NCI-H1436 treated with DMSO at 0.1 percent for 48 hours (cell line): ENCODE measurements at places on chromosomes 1 and 21.

DNA sequence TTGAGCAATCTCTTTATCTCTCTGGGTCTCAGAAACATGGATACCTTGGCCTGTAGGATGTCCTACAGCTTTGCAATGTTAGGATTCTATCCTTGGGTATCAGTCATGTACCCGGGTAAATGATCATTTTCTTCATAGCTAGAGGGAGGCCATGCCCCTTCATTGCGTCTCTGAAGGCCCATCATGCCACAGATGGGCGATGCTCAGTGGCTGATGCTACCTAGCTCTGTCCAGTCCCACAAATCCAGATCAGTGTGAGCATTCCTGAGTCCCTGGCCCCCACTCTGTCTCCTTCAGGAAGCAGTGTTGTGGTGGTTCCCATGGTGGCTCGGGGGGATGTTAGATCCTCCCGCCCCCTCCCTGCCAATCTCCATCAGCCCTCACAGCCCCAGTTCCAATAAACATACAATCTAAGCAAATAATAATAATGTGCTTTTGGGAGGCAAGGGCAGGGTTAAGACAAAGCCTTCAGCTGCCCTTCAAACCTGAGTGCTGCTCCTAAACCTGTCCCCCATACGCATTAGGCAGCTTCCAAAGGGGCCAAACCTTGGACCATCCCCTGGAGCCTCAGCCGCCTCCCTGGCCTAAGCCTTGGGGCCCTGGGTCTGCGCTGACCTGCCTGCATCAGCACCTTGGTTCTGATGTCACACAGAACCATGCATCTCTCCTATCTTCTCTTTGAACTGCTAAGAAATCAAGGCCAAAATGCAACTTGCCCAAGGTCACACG is 681 bp upstream of the GPR61 start:
- no peak for DNase-seq

GRCh38 chr1:234515821-234516241 is 36.9 kb upstream of the TARBP1 start:
- no peak for DNase-seq

DNA sequence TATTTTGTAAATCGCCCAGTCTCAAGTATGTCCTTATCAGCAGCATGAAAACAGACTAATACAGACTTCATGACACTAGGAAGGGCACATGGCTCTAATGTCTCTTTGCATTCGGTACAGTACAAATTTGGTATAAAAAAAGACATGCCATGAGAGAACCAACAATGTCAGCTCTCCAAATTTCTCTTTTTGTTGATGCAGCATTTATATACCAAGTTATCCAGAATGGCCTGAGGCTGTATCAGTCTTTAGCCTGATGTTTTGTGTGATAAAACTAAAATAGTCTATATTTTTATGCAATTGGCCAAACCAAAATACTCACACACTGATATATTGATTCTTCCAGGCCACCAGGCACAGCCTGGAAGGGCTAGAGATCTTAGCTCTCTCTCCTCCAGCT is 124.3 kb upstream of the SAMSN1 start:
- DNase-seq: no peak

DNA sequence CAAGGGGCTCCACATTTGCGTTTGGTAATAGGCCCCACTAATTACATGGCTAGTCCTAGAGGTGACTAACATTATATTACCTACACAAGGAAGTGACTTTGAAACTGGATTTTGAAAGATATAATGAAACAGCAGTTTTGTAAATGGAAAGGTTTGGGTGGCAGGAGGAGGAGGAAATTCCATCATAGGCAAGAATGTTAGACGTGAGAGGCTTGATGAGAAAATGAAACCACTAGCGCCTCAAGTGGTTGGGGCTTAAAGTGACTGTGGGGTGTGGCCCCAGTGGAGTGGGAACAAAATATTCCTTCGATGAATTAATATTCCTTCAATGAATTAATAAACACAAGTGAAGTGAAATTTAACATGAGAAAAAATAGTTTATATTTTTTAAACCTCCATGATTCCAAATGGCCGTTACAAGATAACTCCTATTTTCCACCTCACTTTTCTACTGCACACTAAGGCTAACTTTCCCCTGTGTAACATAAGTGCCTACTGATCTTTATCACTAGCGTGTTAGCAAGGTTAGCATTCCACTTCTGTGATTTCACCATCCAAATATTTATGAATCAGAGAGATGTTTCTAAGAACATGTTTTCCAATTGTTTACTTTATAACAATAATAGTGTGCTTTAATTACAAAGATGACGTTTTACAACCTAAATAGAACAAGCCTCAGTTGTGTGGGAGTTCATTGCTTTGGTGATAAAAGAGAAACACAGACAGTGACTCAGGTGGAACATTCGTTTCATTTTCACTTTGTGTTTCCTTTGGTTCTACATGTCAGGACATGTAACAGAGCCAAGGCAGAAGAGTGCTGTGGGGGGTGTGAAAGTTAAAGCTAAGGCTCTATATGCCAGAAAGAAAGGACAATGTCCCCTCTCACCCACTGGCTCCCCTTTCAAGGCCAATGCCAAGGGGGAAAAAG is 12.5 kb upstream of the ATF3 start:
- no peak for DNase-seq

DNA sequence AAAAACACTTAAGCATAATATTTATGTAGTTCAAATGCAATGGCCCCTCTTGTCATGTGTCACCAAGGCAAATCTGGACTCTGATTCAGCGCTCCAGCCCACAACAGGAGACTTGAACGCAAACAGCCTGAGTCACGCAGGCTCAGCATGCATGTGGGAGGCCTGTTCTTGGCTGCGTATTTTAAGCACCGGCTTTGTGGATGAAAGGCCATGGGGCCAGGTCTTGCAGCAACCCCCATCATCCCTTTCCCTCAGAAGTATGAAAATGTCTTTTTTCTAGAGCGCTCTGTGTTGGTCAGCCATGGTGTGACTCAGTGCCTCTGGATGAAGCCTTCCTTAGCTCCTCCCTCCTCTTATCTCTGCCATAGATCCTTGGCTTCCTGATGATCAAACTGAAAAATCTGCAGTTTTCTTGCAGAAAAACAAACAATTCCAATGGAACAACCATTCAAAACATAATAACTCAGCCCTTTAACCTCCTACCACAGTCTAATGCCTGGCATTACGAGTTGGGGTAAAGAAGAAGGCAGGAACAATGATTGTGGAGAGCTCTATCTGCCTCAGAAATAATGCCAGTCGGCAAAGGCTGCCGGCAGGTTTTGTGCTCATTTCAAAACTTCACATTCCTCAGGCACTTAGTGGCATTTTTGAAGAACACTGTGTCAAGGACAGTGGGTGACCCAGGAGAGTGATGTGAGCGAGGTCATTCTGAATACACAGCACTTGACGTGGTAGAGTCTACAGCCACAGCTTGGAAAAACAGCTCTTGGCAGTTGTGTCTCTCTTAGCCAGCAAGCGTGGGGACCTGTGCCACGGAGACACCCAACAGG is 167.5 kb downstream of the CLIC6 start:
- no peak for DNase-seq

- no peak for DNase-seq
These were observed 7.9 kb upstream of the RAB7B start for GRCh38 chr1:206011057-206011456.

DNA sequence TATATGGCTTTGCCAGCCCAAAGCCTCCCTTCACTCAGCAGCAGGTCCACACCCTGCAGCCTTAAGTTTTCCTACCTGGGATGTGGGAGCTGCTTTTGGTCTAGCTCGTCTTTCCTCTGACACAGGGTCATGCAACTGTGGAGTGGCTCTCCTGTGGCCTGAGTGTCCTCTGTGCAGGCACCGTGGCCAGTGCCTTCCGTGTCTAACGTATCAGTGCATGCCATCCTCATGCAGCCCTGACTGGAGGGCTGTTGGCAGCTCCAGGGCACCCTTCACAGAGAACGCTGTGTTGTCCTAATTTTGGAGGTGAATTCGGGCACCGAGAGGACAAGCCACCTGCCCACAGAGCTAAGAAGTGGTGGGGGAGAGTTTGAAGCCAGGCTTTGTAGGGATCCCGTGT is 25.7 kb upstream of the C1orf174 start:
- DNase-seq: no peak

DNA sequence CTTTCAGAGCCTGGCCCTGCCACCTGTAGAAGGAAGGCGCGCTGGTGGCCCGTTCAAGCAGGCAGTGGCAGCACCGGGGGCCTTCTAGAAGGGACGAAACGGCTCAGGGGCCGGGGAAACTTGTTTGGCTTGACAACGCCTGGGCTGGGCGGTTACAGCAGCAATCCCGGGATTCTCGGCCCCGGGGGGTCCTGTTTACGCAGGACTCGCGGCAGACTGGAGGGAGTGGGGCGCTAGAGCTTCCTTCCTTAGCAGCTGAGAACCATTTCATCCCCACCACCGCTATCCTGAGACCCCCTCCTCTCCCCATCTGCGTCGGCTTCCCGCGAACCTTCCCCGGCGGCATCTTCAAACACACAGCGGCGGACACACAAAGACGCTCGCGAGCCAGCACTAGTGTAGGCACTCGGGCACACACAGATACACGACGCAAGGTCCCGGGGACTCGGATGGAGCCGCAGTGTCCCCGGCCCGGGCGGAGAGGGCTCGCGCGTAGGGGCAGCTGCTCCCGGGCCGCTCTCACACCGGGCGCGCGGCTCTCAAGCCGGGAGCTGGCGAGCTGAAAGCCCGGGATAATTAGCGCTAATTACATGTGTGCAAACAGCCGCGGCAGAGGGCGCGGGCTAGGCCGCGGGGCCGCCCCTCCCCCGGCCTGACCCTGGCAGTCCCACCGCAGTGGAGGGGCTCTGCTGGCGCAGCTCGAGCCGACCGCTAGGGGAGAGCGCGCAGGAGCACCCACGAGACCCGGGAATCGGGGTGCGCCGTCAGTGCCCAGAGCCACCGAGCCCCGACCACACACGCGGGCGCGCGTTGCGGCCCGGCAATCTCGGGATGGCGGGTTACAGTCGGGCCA is 271.4 kb downstream of the FOXD2 start:
- no peak for DNase-seq

GRCh38 chr1:62912028-62912638 is 128.2 kb downstream of the ATG4C start:
- no peak for DNase-seq

- DNase-seq: no peak
These were observed 36.8 kb upstream of the BMP8B start for GRCh38 chr1:39825432-39825941.

DNA sequence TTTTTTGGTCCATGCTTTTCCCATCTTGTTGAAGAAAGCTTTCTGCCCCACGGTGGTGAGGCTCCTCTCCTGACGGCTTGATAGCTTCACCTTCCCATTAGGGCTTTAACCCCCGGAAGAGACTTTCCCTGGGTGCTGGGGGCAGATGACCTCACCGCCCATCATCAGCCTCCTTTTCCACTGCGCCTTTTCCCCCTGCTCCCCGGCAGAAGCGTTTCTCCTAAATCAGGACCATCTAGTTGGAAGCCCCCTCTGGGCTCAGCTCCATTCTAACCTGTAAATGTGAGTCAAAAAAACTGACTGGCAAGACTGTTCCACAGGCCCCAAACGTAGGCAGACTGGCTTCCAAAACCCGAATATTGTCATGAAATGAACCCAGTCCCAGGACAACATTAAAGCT is 6.7 kb downstream of the POFUT2 start:
- DNase-seq: no peak

DNA sequence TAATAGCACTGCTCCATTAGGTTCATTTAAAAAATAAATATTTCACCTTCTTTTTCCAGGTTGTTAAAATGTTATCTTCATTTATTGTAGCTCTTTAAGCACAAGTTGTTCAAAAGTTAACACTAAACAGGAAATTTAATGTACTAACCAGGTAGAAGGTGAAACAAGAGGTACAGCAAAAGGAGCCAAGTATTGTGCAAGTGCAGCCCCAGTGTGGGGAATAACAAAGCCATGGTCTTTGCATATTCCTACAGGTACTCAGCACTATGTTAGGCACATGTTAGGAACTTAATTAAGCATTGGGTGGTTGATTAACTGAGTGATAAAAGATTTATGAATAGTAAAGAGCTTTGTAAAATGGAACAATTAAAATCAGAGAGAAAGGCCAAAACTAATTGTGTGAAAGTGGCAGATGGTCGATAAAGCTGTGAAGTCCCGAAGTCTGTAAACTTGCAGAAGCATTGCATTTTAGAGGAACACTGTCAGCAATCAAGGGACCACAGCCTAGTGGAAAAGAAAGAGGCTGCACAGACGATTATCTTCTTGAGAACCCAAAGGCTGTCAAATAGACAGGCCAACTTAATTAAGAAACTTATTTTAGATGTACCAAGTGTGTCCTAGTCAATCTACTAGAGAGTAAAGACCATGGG is 185.8 kb downstream of the SLC44A5 start:
- no peak for DNase-seq

DNA sequence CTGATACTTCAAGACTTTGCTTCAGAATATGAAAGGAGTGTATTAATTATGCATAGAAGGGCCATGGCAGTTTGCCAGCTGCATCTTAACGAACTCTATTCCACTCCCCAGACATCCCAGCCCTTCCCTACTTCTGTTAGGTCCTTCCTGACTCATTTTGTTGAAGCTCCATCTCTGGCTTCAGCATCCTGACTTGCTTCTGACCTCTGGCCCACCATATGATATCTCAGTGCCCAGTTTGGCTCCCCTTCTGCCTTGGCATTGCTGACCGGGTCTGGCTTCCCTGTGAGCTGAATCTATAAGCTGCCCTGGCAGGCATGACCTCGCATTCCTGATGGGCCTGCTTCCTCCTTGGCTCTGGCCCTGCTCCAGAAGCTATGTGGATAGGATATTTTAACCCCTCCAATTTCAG is 27.6 kb upstream of the ARHGAP29 start:
- DNase-seq: no peak

- no peak for DNase-seq
These were observed 119.2 kb downstream of the CDC7 start for GRCh38 chr1:91619881-91620280.

DNA sequence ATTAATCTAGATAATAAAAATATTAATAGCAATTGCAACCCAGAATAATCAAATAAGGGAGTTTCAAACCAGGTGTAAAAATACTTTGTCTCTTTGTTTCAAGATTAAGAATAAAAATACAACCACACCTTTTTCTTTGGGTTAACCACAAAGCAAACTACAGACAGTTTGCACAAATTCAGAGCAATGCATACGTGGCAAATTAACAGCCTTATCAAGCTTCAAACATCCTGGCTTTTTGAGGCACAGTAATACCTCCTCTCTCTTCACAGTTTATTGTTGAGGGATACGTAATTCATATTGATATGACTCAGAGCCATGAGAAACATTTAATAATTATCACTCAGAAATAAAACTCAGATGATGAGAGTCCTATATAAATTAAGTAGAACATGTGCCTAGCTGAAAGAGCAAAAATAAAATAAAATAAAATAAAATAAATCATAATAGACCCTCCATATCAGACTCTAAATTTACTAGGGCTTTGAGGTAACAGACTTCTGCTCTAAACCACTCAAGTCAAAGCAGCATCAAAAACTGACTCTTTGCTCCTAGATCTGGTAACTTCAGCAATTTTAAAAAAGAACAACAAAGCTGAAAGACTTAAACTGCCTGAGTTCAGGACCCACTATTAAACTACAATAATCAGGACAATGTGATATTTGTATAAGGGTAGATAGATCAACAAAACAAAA is 11.4 kb downstream of the EDEM3 start:
- DNase-seq: no peak
